Right forelimb (tissue), 1 donor: ENCODE measurements at places on chromosomes 11 and 22.

DNA sequence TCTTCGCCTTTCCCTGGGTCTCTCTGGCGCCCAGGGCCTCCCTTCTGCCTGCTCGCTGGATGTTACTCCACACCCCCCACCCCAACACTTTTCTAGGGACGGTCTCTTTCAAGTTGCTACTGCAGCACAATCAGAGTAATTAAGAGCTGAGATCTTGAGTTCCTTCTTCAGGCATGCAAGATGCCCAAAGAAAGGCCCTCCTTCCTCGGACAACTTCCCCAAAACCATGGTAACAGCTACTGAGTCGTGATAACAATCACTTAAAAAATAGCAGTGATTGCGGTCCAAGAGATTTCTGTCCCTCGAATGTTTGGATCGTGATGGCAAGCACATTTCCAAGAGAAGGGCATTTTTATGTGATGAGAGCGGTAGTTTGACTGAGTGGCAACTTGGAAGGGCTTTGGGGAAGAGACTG is 638 bp upstream of the TENM4 start:
- DNase-seq: peak; percentile 52

DNA sequence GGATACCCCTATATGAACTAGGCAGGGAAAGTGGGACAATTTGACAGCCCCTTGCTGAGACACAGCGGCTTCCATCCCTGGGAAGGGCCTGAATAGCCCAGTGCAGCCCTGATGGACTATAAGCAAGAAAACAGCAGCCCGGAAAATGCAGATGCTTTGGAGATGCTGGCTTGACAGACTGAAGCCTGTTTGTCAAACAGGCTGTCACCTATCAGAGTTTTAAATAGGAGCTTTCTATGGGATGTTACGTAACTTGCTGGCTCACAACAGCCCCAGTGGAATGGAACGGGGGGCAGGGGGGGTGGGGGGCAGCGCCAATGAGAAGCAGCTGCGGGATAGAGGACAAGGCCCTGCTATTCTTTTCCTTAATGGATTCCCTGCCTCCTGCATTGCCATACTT is 91.9 kb upstream of the NTM start:
- no peak for DNase-seq

DNA sequence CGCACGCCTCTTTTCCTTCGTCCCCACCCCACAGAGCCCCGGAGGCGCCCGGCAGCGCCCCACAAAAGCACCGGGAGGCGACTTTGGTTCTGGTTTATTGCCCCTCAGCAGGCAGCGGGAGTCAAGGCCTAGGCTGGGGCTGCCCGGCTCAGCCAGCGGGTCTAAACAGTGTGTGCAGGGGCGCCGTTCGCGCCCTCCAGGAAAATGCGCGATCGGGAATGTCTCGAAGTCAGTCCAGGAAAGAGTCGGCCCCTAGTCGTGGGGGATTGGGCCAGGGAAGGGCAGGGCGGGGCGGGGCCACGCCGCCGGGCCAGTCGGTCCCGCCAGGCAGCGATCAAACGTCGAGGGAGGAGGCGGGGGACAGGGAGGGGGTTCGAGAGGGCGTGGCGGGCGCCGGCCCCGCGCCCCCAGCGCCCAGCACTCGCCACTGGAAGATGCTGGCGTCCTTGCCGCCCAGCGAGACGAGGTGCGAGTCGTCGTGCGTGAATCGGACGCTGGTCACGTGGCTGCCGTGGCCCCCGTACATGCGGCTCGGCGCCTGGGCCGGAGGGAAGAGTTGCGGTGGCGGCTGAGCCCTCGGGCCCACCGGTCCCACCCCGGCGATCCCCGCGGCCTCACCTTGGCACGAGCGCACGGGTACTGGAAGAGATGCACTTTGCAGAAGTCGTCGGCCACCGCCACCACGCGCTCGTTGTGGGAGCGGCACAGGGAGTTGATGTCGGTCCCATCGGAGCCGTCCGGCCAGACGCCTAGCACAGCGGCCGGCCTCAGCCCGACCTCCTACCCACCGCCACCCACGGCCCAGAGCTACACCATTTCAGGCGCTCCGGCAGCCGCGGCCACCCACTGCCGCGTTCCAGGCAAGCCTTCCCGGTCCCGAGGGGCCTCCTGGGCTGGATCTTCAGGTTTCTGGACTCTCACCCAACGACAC is 741 bp upstream of the MTA2 start:
- DNase-seq: peak; percentile 87

DNA sequence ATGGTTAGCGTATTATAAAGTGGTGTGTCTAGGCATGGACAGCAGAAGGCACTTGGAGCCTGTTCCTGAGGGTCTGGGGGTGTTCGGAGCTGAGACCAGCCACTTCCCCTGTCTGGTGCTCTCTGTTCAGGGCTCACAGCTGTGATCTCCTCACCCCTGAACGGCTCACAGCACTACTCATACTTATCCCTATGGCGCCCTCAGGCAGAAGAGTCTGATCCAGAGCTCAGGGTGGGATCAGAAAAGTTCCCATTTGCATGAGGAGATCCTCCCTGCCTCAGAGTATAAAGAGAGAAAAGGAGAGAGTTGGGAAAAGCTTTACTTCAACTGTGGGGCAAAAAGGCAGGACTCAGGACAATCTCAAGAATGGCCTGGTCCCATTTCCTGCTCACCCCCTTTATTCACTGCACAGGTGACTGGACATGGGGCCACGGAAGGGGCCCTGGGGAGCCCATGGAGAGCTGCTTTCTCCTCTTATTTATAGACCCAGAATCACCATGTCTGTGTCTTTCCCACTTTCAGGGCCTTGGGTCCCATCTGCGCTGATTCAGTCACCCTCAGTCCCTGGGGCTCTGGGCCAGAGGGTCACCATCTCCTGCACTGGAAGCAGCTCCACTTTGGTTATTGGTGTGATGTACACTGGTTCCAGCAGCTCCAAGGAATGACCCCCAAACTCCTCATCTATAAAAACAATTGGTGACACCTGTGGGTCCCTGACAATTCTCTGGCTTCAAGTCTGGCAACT is 97.0 kb upstream of the TOP3B start:
- no peak for DNase-seq

DNA sequence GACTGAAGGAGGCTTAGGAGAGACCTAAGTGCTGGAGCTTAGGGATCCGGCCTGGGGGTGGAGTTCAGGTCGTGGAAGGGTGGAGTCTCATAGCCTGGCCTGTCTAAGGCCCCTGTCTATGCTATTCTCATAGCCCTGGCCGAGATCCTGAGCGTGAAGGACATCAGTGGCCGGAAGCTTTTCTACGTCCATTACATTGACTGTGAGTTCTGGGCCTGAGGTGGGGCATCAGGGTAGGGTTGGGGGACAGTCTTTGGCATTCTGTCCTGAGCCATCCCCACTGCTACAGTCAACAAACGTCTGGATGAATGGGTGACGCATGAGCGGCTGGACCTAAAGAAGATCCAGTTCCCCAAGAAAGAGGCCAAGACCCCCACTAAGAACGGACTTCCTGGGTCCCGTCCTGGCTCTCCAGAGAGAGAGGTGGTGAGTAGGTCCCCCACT is 603 bp downstream of the KAT5 start:
- no peak for DNase-seq

GRCh38 chr11:117916956-117917355 is 12.2 kb downstream of the TMPRSS13 start:
- no peak for DNase-seq

DNA sequence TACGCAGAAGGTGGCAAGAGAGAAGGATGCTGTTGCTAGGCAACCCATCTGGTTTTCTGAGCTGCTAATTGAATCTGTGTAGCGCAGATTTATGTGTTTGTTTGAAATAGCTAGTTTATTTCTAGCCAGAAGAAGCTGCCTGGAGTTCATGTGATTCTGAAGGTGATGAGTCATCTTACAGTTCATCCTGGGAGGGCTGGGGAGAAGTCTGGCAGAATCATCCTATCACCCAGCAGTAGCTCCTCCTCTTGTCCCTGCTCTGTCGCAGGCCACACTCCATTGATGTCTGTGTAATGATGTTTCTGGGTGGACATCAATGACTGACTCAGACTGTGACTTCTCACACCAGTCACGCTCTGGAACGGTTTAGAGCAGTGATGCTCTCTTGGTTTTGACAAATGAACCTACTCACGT is 4.8 kb upstream of the FBXO7 start:
- DNase-seq: no peak

GRCh38 chr11:61709572-61709971 is 29.4 kb downstream of the DAGLA start:
- DNase-seq: no peak

- no peak for DNase-seq
These were observed 8.7 kb downstream of the GRIK4 start for GRCh38 chr11:120520091-120520822.

DNA sequence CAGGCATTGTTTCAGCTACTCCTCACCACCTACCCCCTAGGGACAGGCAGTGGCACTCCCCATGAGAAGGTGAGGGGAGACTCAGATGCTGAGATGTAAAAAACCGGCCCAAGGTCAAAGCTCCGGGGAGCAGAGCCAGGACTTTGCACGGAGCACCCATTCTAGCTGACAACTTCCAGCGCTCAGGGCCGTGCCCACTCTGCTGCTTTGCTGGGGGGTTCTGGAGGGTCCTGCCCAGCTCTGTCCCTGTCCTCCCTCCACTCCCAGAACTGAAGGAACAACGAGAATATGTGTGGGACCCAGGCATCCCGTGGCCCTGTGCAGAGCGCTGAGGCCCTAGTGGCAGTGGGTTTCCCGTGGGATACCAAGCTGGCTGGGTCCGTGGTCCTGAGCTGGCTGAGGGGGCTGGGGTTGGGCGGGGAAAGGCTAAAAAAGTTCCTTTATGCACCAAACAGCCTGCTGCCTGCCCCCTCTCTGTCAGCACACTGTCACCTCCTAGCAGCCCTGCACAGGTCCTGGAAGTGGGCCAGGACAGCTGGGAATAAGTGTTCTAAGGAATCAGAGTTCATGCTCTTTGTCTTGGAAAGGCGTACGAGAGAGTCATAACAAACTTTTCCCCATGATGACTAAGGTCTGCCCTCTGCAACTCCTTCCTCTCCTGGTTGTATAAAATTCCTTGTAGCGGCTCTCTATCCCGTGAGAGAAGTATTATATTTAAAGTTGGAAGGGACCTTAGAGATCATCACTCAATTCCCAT is 1.9 kb downstream of the MS4A10 start:
- DNase-seq: peak; percentile 66

DNA sequence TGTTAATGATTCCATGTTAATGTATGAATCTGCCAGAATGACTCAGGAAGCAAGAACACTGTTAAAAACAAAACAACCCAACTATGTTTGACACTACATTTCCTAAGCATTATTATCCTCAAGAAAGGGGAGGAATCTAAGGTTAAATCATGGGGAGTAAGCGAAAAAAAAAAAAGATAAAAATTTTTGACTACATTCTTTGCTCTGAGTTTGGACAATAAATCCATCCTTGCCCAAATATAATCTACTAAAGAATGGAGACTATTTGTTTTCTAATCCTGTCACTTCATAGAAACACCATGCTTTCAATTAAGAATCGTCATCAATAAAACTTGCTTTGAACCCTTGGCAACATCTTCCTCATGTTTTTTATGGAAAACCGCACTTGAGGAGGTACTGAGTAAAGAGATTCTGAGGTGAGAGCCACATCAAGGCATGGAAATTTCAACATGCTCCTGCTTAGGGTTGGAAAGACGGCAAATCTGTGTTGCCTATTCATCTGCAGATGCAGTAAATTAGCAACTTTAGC is 9.7 kb downstream of the MAML2 start:
- no peak for DNase-seq

DNA sequence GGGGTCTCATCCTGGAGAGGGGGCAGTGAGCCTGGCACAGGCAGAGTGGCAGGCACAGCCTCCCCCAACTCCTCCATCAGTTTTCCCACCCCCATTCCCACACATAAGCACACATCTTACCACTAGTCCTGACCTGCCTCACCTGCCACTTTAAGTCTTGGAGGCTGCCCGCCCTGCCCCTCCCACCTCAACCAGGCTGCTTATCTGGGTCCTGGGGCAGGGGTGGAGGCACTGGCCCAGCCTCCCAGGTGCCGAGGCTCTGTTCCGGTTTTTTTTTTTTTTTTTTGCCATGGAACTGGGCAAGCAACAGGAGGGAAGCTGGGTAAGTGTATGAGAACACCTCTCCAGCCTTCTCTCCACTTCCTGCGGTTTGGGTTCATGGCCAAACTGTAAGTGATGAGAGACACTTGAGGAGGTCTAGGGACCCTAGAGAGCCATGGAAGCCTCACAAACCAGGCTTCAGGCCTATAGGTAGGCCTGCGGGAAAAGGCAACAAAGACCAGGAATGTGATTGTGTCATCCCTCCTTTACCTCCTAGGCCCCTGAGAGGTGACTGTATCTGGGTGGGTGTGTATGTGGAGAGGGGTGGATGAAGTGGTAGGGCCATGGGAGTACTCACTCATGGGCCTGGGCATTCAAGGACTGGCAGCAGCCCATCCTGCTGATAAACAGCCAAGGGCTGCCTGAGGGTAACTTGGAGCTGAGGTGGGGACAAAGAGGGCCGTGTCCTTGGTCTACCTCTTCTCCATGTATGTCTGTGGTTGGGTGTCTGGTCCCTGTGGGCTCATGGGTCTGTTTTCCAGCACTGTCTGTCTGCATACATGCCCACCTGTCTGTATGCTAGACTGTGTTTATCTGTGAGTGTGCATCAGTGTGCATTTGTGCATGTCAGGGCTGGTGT is 22.6 kb downstream of the PHLDB1 start:
- DNase-seq: no peak

GRCh38 chr11:70057080-70057479 is 21.0 kb upstream of the ANO1 start:
- DNase-seq: no peak

DNA sequence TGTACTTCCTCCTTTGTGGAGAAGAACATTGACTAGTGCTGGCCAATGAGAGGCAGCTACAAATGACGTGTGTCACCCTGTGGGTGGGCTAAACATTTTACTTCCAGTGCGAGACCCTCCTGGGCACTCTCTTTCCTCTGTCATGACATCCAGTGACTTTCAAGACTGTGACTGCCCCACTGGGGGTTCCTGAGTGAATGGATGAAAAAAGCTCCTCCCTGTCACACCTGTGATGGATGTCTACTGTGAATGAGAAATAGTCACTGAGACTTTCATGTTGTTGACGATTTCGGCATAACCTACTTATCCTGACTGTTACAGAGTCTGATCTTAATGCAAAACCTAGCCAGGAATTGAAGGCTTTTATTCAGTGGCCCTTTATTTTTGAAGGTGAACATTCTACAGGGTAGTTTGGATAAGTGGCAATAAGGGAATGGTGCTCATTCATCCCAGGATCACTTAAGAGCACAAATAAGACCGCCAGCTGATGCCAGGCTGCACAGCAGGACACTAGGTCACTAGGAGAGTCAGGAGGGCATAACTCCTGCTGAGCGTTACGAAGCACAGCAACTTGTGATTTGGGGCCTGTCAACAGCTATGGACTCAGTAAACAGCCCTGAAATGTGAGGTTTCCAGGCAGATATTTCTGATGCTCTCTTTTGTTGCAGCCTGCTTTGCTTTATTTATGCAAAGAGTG is 636.6 kb downstream of the NTM start:
- DNase-seq: no peak

DNA sequence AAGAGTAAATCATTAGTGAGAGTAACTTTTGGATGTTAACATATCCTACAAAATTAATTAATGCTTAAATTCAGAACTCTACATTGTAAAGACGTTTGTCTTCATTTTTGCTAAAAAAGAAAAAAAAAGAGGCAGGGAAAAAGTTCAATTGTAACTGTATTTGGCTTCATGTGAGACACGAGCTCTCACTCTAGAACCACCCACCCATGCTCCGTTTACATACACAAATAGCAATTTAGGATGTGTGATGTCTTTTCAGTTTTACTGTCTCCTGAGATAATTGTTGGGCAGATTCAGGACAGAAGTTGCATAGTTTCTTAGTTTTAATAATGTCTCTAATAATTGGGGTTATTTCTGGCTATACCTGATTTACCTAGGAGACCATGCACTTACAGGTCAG is 248.6 kb downstream of the AASDHPPT start:
- DNase-seq: no peak
